ENCODE measurements at places on chromosomes 6 and 20. TPM values are rescaled to one million over a fixed set of nuclear protein-coding genes. Genes with fewer than 3 reads are reported as not detected.
A peak's percentile ranks its signal among the peaks of the same experiment; 100 is the strongest.

The CST7 gene
- total RNA-seq, result not detected

DNA sequence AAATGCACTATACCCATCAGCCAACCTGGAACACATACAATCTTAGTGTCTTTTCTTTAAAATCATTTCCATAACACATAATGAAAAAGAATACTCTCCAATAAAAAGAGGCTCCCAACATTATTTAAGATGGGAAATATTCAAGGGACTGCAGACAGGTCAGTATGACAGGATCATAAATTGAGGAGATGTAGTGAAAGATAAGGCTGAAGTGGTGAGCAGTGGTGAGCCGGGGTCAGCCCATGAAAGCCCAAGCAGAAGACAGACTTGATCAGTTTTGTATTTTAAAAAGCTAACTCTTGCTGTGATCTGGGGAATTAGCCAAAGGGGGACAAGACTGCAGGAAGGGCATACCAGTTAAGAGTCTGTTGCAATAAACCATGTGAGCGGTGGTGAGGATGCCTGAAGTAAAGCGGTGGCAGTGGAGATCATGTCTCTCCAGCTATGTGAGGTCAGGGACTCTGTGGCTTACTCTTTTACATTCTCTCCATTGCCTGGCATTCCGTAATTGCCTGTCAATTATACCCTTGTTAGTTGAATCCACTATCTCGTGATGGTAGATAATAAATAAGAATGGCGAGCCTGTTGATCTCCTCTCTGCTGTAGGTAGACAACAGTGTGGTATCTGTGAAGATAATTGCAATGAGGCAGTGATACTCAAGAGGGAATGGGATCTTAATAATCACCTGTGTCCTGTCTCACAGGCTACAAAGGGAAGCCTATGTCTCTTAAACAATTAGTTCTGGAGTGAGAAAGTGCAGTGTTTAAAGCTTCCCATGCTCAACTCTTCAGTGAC lies 97.4 kb downstream of the FILIP1 start:
- DNase-seq, result no peak

The APCDD1L gene
- total RNA-seq, result 0.88 TPM

The DEFB132 gene
- total RNA-seq, result not detected

DNA sequence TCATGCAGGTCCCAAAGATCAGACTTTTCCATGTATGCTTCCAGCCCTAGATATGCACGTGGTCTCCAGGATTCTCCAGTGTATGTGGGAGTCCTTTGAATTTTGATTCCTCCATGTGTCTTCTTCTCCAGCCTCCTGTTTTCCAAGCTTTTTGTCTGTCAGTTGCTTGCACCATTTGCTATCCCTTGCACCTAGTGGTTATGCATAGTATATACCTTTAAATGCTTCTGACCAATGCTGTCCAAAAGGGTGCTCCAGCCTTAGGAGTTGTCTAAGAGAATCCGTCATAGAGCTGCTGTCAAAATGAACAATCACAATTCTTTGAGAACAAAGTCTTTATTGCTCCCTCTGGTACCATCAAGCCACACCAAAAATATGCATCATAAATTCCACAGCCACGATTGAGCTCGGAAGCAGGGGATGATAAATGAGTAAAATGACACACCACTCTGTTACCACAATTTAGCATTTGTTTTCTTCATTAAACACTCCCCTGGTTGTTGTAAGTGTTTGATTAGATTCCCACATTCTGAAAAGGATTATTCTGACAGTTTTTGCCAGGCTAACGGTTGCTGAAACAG lies 706.2 kb upstream of the GJE1 start:
- DNase-seq, result no peak

DNA sequence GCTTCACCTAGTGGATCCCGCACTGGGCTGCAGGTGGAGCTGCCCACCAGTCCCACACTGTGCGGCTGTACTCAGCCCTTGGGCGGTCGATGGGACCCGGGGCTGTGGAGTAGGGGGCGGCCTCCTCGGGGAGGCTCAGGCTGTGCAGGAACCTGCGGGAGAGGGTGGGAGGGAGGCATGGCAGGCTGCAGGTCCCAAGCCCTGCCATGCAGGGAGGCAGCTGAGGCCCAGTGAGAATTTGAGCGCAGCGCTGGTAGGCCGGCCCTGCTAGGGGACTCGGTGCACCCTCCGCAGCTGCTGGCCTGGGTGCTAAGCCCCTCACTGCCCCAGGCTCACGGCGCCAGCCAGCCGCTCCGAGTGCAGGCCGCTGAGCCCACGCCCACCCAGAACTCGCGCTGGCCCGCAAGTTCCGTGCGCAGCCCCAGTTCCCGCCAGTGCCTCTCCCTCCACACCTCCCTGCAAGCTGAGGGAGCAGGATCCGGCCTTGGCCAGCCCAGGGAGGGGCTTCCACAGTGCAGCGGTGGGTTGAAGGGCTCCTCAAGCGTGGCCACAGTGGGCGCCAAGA lies 1407.6 kb downstream of the EPHA7 start:
- DNase-seq, result no peak

GRCh38 chr6:161374971-161375873 lies 101.4 kb upstream of the AGPAT4 start:
- peak; percentile 25 for DNase-seq

GRCh38 chr20:62146019-62146755 lies 2.6 kb downstream of the SS18L1 start:
- no peak for DNase-seq

The WDR27 gene
- 75.2 TPM for total RNA-seq

- no peak for DNase-seq
Measured at GRCh38 chr6:23980965-23981364, 145.1 kb upstream of the NRSN1 start.

GRCh38 chr6:109009236-109009961 lies 85.2 kb downstream of the SESN1 start:
- DNase-seq, result peak; percentile 86

The TREML2 gene
- total RNA-seq, result not detected

The BCAS1 gene
- not detected for total RNA-seq

Measured in endothelial cell of umbilical vein (primary cell).